ENCODE measurements at places on chromosomes 2 and 18.

DNA sequence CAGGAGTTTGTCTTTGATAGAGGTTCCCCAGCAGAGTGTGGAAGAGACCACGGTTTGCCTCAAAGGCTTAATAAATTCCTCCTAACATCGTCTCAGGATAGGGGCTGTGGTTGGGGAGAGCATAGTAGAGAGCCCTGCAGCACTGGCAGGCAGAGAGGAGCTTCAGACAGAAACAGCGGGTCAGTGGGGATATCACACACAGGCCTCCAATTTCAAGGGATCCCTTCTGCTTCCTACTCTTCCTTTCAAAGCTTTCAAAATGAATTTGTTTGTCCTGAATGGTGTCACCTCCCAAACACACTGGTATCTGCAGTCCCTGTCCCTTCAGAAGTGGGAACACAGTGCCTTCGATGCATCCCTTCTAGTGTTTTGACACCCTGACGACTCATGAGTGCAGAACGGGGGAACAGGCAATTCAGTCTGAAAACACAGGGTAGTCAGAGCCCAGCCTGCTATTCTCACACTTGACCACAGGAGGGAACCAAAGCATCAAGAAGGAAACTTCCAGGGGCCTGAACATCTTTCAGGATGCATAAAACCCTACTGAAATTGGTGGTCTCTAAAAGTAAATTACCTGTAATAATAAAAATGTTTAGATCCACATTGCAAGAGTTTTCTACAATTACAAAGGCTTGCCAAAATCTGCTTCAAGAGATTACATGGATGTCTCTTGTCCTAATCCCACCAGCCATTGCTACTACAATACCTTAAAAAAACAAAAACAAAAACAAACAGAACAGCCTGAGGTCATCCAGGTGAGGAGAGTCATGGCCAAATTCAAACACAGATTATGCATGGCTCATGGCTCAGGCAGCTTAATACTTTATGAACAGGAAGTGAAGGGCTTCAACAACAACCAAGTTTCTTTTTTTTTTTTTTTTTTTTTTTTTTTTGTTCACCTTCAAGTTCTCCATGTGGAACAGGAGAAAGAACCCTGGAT is 49.8 kb downstream of the SLC14A2 start:
- peak; percentile 50 for DNase-seq

GRCh38 chr2:227378371-227378782 is 729 bp downstream of the TM4SF20 start:
- no peak for DNase-seq

GRCh38 chr18:61203151-61203550 is 130.1 kb upstream of the CDH20 start:
- no peak for DNase-seq

DNA sequence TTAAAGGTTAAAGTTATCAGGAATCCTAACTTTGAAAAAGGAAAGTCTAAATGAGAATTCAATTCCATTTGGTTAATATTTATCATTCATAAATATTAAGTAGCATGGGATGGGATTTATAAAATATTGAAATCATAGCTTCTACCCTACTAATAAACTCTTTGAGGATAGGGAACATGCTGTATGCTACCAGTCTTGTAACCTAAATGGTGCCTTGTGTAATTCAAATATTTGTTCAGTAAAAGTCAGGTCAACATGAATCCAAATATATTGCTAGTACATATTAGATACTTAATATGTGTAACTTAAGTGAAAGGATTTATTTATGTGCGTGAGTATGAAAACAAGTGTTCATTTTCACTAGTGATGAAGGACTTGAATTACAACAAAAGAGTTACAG is 94.1 kb downstream of the CAMKMT start:
- no peak for DNase-seq

GRCh38 chr2:133197156-133197555 is 371.1 kb downstream of the NCKAP5 start:
- DNase-seq = no peak

GRCh38 chr2:128903637-128904036 is 585.0 kb upstream of the HS6ST1 start:
- no peak for DNase-seq

GRCh38 chr2:172545408-172546075 is 10.3 kb upstream of the PDK1 start:
- DNase-seq = no peak

GRCh38 chr2:97969081-97970067 is 26.4 kb downstream of the TMEM131 start:
- no peak for DNase-seq

- no peak for DNase-seq
Observed at GRCh38 chr2:98576666-98577312, 31.5 kb downstream of the COA5 start.

- no peak for DNase-seq
Observed at GRCh38 chr2:42756966-42757513, 6.9 kb downstream of the OXER1 start.

DNA sequence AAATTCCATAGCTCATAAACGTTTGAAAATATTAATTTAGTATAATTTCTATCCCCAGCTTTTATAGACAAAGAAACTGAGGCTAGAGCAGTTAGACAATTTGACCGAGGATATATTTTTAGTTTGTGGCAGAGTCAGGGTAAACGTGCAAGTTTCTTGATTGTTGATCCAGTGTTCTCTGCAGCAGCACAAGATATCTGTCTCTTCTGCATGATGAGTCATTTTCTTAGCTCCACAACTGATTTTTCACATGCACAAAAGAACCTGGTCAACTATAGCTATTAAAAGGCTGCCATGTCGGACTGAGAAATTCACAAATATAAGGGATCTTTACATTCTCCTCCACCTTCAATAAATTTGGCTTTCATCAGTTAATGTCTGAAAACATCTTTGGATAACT is 143.4 kb upstream of the CYP26B1 start:
- DNase-seq = no peak

- no peak for DNase-seq
Observed at GRCh38 chr2:233049194-233049761, 10.9 kb upstream of the INPP5D start.

GRCh38 chr2:133591164-133591563 is 22.9 kb upstream of the NCKAP5 start:
- DNase-seq = peak; percentile 22

GRCh38 chr2:179059026-179059700 is 9.2 kb upstream of the CCDC141 start:
- no peak for DNase-seq

DNA sequence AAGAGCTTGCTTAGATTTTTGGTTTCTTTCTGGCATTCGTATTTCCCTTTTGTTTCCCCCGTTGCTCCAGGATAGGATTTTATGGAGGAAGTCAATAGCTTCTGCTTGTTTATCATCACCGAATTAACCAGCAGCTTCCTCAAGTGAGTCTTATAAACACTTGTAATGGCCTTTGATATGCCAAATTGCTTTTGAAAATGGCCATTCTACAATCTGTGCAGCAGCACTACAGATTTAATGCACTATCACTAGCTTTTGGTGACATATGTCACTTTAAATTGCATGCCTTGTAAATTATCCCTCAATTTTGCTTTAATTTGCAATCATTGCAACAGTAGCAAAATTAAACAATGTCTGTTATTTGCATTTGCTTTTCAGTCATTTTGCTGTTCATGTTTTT is 774.7 kb downstream of the METTL4 start:
- no peak for DNase-seq

GRCh38 chr2:196166876-196167275 is 4.5 kb downstream of the STK17B start:
- no peak for DNase-seq

GRCh38 chr2:136495636-136496035 is 269.7 kb upstream of the THSD7B start:
- no peak for DNase-seq

DNA sequence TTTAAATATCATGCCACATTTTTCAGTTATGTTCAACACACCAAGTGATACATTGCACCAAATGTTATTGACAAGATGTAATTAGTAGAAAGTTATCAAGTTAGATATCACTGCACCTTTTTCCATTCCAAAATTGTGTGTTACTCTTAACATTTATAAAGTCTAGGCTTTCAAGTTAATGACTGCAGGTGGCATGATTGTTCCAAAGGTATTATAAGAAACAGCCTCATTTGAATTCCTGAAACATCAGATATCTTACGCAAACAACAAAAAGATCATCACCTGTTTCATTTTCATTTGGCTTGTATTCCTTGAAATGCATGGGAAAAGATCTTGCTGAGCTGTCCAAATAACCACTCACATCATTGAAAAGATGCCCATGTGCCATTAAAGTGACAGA is 1528.2 kb upstream of the ZEB2 start:
- DNase-seq = no peak

- DNase-seq = no peak
Observed at GRCh38 chr18:8841781-8842485, 136.6 kb downstream of the MTCL1 start.

DNA sequence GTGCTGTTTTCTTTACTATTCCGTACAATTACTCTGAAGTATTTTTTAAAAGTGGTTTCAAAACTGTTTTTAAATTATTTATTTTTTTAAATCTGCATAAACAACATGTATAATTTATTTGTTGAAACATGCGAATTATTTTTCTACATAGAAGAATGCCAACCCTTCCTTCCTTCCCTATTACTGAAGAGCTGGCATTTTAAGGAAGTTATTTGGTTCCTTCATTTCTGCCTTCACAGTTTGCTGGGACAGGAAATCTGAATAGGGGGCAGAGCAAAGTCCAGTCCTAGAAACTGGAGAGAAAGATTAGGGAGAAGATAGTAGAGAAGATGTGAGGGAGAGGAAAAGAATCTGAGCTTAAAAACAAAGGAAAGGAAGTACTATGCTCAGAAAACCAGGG is 146.7 kb upstream of the ACVR2A start:
- no peak for DNase-seq

DNA sequence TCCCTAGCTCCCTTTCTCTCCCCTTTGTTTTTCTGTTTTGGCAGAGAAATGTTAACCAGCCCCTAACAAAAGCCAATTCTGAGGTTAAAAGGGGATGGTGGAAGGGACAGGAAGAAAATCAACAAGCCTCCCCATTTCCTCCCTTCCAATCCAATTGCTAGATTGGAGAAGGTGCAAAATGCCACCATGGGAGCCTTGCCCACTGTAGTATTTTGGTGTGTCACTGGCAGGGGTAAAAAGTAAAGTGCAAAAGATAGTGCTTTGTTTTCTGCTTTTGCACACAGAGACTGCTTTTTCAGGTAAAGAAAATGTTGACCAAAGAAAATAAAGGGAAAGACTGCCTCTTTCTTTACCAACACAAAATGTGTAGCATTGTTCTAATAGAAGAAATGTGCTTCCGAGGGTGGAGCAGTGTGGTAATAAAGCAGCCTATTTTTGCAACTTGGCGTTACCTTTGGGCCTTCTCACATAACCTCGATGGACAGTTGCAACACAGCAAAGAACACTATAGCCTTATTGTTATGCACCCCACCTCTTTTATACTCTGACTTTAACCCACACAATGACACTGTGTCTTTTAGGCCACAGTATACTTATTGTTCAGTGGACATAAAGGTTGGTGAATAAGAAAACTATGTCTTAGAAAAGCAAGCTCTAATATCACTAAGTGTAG is 861.8 kb downstream of the BCL11A start:
- DNase-seq = no peak

- DNase-seq = no peak
Observed at GRCh38 chr2:108133457-108133856, 106.3 kb upstream of the SULT1C3 start.
